ENCODE measurements at places on chromosomes 6 and 20.

DNA sequence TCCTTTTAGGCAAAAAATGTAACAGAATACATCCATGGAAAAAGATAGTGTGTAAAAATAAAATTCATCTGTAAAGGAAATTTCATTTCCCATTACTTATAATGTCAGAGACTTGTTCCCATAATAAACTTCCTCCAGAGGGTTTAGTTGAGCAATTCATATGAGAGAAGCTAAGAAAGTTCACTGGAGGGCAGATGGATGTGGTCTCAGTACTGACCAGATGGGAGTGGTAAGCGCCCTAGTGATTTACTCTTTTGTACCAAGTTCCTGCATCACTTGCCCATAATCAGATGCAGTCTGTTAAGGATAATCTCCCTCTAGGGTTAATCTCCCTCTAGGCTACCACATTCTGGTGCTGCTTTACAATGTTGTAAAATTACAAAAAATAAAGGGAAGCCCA, 61.7 kb downstream of the ESF1 start:
- DNase-seq: peak; percentile 47

- DNase-seq: no peak
Observed at GRCh38 chr20:59670786-59671492, 66.6 kb downstream of the PHACTR3 start.

DNA sequence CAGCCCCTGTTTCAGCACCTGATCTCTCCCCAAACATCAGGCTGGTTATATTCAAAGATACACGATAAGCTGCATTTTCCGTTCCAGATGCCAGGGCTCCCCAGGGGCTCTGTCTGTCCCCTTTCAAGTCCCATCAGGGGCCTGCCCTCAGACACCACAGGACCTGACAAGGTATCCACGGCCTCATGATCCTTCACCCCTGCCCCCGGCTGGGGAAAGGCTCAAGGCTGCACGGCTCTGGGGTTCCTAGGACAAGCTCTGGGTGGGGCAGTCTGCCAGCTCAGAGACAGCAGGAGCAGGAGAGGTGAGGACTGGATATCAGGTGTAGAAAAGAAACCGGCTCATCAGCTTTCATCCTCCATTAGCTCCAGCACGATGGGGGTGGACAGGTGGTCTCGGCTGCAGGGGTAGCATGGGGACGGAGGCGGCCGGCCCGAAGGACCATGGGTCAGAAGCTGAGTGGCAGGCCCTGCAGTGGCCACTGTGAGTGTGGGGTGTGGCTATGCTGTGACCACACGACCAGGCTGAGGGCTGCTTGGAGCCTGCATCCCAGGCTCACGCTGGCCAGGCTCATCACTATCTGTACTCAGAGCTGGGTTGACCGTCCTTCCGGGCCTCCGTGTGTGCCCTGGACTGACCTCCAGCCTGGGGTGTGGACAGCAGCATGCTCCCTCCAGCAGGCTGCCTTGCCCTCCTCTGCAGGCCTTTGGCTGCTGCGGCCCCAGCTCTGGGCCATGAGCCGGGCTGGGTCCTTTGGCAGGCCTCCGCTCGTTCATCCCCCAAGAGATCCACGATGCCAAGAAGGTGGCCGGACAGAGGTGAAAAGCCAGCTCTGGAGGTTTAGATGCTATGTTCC, 386.2 kb downstream of the THBS2 start:
- no peak for DNase-seq

GRCh38 chr6:143361536-143362191, 88.8 kb downstream of the ADAT2 start:
- DNase-seq: peak; percentile 68

GRCh38 chr6:18613319-18613925, 226.3 kb downstream of the RNF144B start:
- DNase-seq: no peak

All from fibroblast of gingiva (primary cell).